Stomach (tissue), 19 donors: ENCODE measurements at places on chromosomes 5 and 9. TPM values are rescaled to one million over a fixed set of nuclear protein-coding genes. Genes with fewer than 3 reads are reported as not detected.

Gene IL31RA
- not detected for total RNA-seq

Gene SOX30
- not detected for total RNA-seq

Gene LRRC70
- total RNA-seq: not detected

Gene GGTA1
- 19.6 TPM for total RNA-seq

Gene EIF4E1B
- not detected for total RNA-seq

Gene RNF130
- total RNA-seq: 82.3 TPM

Gene ZNF189
- 7.0 TPM for total RNA-seq

Gene CD274
- not detected for total RNA-seq

DNA sequence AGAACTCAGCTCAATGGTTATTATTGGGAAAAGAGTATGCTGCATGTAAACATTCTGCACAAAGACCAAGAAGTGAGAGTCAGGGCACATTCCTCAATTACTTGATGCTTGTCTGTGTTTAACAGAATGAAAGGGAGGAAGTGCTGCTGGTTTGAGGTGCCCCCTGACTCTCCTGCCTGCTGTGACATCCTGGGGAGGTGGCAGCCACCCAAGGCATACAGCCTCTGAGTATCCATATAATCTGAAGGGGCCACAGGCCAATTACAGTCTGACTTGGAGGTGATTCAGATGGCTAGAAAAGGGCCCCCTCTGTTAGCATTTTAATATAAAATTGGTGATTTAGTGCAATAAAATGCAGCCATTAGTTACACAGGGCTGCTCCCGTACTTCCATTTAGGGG, 313.8 kb downstream of the ASTN2 start:
- no peaks in the 10 kb centered on the region for H3K36me3 ChIP-seq
- no peaks in the 10 kb centered on the region for H3K4me1 ChIP-seq
- no peaks in the 10 kb centered on the region for H3K27me3 ChIP-seq
- DNase-seq: no peak

GRCh38 chr5:71986101-71986500, 121.2 kb upstream of the MAP1B start:
- H3K36me3 ChIP-seq: no peaks in the 10 kb centered on the region
- H3K4me3 ChIP-seq: no peak overlapping the region
- no peak overlapping the region for H3K27ac ChIP-seq
- DNase-seq: no peak
- H3K27me3 ChIP-seq: no peaks in the 10 kb centered on the region

DNA sequence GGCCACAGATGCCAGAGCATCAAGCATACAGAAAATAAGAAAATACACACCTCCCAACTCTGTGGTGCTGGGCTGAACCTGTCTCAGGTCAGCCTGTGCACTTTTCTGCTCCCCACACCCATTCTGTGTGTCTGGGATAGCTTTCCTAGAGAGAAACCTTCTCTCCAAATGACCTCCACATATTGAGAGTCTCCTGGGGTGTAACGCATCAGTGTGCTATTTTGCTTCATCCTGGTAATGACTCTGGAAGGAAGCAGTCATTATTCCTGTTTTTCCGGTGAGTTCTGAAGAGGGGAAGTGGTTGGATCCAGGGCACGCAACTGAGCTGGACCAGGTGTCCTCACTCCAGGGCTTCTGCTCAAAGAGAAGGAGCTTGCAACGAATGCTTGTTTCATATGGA, 73.2 kb upstream of the SH3PXD2B start:
- H3K4me1 ChIP-seq: peaks cover 22% of the 10 kb centered on the region
- H3K27ac ChIP-seq: no peak overlapping the region
- H3K27me3 ChIP-seq: no peaks in the 10 kb centered on the region
- H3K36me3 ChIP-seq: no peaks in the 10 kb centered on the region
- no peak for DNase-seq

DNA sequence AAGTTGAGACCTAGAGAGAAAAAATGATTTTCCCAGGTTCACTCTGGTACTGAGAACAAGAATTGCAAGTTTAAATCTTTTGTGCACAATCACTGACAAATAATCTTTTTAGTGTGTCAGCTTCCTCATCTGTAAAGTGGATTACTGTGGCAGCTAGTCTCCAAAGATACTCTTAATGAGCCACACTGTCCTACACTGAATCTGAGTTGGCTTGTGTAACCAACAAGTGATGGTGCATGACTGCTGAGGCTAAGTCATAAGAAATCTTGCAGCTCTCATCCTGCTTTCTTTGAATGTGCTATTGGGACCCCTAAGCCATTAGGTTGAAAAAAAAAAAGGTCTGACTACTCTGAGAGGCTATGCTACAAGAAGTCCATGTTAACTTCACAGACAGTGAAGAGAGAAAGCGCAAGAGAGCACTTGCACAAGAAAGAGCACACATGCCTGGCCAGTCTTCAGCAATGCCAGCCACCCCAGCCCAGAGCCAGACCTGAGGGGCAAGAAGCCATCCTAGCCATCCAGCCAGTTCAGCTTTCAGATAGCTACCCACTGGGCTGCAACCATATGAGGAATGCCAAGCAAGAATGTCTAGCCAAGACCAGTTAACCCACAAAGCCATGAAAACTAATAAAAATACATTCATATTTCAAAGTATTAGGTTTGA, 419.4 kb downstream of the RAB3C start:
- H3K27me3 ChIP-seq: no peaks in the 10 kb centered on the region
- H3K4me1 ChIP-seq: peaks cover 67% of the 10 kb centered on the region
- no peak overlapping the region for H3K4me3 ChIP-seq

GRCh38 chr9:118003240-118003639, 299.0 kb downstream of the TLR4 start:
- H3K27ac ChIP-seq: no peak overlapping the region
- DNase-seq: no peak
- no peaks in the 10 kb centered on the region for H3K27me3 ChIP-seq

DNA sequence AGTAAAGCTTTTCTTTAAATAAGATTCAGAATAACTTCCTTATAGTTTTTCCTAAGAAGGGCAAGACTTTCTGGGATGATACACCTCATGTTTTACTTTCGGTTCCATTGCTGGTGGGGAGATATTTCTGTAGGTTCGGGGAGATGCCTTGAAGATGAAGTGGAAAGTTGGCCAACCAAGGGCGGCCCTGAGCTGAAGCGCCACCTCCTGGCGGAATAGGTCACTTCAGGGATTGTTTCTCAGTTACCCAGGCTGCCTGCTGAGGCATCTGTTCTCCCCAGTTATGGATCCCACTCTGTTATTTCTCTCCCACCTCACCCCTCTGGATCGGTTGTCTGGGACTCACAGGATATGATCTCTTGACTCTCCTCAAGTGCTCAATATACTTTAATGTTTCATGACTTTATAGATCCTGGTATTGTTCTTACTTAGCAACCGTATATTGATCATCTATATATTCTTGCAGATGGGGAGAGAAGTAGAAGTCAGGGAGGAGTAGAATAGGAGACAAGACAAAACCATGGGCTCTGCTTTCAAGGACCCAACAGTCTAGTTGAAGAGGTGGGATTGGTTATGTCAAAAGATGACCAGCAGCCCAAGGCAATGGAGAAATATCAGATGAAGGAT, 23.4 kb downstream of the MEGF10 start:
- no peaks in the 10 kb centered on the region for H3K36me3 ChIP-seq
- H3K27ac ChIP-seq: no peak overlapping the region
- no peak overlapping the region for H3K4me3 ChIP-seq
- DNase-seq: peak; percentile 64

GRCh38 chr9:108933231-108933717, 650 bp downstream of the ELP1 start:
- peak overlapping the region; percentile 91 for H3K4me3 ChIP-seq
- DNase-seq: no peak
- H3K27me3 ChIP-seq: no peaks in the 10 kb centered on the region
- H3K36me3 ChIP-seq: peaks cover 27% of the 10 kb centered on the region
- peaks cover 20% of the 10 kb centered on the region for H3K4me1 ChIP-seq
- H3K27ac ChIP-seq: peak overlapping the region; percentile 95

GRCh38 chr9:107279086-107279485, 4.0 kb upstream of the RAD23B start:
- DNase-seq: no peak
- no peaks in the 10 kb centered on the region for H3K36me3 ChIP-seq
- no peak overlapping the region for H3K27ac ChIP-seq
- H3K4me1 ChIP-seq: peaks cover 13% of the 10 kb centered on the region
- H3K27me3 ChIP-seq: no peaks in the 10 kb centered on the region

GRCh38 chr5:150787656-150788055, 9.1 kb downstream of the SMIM3 start:
- no peaks in the 10 kb centered on the region for H3K36me3 ChIP-seq
- H3K27ac ChIP-seq: peak overlapping the region; percentile 14
- H3K4me3 ChIP-seq: no peak overlapping the region
- no peak for DNase-seq
- peaks cover 14% of the 10 kb centered on the region for H3K4me1 ChIP-seq
- H3K27me3 ChIP-seq: no peaks in the 10 kb centered on the region
